Activated CD4-positive, alpha-beta T cell treated with anti-CD3 and anti-CD28 coated beads for 36 hours (primary cell): ENCODE measurements at places on chromosomes 1 and 21.

GRCh38 chr1:154371436-154371835 lies 33.7 kb upstream of the IL6R start:
- DNase-seq = no peak

DNA sequence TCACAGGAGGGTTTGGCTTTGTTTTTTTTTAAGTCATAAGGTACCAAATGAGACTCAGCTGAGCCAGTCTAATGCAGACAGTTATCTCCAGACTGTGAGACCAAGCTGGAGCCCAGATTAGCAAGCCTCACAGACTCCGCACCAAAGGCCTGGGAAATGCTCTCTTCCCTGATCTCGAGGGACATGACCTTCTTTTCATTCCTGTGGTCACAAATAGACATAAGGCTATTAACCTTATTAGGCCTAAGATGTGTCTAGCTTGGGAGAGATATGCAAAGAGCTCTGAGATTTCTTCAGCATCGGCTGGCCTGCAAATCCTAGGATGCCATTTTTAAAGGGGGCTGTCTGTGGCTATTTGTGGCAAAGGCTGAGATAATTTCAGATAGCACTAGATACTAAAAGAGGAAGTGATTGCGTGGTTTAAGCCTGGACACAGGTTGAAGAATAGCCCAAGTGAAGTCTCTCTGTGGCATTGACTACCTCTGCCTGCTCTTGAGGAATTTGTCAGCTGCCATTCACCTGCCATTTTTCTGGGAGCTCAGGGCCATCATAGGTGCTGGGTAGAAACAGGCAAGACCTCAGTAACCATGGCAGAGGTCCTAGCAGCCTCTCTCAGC lies 301.3 kb downstream of the SIPA1L2 start:
- no peak for DNase-seq

- DNase-seq = no peak
Observed at GRCh38 chr21:43861706-43862105, 3.3 kb upstream of the AGPAT3 start.

DNA sequence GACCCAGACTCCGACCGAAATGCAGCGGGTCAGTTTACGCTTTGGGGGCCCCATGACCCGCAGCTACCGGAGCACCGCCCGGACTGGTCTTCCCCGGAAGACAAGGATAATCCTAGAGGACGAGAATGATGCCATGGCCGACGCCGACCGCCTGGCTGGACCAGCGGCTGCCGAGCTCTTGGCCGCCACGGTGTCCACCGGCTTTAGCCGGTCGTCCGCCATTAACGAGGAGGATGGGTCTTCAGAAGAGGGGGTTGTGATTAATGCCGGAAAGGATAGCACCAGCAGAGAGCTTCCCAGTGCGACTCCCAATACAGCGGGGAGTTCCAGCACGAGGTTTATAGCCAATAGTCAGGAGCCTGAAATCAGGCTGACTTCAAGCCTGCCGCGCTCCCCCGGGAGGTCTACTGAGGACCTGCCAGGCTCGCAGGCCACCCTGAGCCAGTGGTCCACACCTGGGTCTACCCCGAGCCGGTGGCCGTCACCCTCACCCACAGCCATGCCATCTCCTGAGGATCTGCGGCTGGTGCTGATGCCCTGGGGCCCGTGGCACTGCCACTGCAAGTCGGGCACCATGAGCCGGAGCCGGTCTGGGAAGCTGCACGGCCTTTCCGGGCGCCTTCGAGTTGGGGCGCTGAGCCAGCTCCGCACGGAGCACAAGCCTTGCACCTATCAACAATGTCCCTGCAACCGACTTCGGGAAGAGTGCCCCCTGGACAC lies 534 bp downstream of the C1orf56 start:
- DNase-seq = peak; percentile 75

- no peak for DNase-seq
Observed at GRCh38 chr1:209589440-209589839, 5.9 kb downstream of the CAMK1G start.

DNA sequence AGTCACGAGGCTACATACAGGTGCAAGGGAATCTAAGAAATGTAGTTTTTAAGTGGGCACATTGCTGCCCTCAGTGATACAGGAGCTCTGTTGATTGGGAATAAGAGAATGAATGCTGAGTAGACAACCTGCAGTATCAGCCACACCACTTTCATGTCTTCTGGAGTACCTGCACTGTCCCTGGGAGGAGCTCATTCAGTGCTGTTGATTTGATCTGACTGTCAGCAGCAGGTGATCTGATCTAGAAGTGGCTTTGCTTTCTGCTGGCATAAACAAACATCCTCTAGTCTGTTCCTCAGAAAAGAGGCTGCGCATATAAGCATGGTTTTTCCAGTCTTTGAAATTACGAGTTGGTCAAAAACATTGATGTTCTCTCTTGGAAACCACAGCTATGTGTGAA lies 35.5 kb upstream of the LRRC52 start:
- DNase-seq = no peak

- DNase-seq = no peak
Observed at GRCh38 chr1:156495401-156496140, 5.0 kb downstream of the MEF2D start.

GRCh38 chr1:12078938-12079861 lies 16.1 kb downstream of the TNFRSF8 start:
- peak; percentile 77 for DNase-seq

DNA sequence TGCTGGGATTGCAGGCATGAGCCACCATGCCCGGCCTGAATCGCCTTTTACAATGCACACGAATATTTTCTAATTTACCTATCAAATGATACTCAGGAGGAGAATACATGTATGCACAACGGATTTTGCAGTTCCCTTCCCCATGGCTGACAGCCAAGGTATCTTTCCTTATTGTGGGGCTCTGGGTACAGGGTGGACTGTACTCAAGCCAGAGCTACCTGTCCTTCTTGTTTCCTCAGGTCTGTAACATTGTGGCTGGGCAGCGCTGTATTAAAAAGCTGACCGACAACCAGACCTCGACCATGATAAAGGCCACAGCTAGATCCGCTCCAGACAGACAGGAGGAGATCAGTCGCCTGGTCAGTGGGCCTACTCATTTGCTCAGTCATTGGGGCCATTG lies 18.2 kb downstream of the AGO1 start:
- no peak for DNase-seq

- no peak for DNase-seq
Observed at GRCh38 chr1:111392042-111392441, 35.5 kb downstream of the OVGP1 start.

DNA sequence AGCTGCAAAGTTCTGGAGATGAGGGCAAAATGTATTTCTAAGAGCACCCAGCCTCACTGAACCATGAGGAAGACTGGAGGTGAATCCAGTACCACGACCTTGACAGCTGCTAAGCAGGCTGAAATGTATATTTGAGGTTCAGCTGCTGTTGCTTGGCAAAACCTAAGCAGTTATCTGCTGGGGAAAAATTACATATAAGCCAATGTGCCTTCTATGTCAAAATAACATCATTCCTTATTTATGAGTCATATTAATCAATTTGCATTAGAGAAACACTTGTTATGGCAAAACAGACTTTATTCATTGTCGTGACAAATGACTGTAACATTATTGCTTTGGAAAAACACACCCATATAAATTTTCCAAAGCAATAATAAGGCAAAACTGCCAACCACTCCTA lies 560.5 kb upstream of the NR5A2 start:
- DNase-seq = no peak

- DNase-seq = no peak
Observed at GRCh38 chr21:26167593-26167992, 3.0 kb downstream of the APP start.

GRCh38 chr21:42203936-42204335 lies 15.0 kb upstream of the ABCG1 start:
- no peak for DNase-seq

DNA sequence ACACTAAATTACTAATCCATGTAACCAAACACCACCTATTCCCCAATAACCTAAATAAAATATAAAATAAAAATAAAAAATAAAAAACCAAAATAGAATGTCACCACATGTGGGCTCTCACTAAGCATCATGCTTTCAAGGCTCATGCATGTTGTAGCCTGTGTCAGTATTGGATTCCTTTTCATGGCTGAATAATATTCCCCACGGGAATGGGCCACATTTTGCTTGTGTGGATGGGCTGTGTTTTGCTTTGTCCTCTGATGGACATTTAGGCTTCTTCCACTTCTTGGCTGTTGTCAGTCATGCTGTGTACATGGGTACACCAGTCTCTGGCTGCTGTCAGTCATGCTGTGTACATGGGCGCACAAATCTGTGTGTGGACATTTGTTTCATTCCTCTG lies 3.2 kb downstream of the KRTAP10-6 start:
- no peak for DNase-seq

DNA sequence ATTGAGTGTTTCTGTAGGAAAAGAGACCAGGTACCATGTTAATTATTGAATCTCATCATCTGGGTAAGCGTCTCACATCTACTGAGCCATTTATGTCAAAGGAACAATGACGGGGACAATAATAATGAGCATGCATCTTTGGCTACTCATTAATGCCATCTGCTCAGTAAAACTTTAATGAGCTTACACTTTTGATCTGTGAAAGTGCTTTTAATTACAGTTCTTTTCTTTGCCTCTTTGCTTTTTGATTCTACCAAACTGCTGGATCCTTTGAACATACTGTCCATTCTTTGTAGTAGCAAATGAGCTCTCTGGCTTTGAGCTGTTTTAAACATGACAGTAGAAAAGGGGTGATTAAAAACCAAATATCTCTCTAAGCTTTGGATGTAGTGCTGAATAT lies 181.2 kb upstream of the IVNS1ABP start:
- no peak for DNase-seq

GRCh38 chr1:48692235-48692634 lies 84.5 kb downstream of the BEND5 start:
- no peak for DNase-seq

DNA sequence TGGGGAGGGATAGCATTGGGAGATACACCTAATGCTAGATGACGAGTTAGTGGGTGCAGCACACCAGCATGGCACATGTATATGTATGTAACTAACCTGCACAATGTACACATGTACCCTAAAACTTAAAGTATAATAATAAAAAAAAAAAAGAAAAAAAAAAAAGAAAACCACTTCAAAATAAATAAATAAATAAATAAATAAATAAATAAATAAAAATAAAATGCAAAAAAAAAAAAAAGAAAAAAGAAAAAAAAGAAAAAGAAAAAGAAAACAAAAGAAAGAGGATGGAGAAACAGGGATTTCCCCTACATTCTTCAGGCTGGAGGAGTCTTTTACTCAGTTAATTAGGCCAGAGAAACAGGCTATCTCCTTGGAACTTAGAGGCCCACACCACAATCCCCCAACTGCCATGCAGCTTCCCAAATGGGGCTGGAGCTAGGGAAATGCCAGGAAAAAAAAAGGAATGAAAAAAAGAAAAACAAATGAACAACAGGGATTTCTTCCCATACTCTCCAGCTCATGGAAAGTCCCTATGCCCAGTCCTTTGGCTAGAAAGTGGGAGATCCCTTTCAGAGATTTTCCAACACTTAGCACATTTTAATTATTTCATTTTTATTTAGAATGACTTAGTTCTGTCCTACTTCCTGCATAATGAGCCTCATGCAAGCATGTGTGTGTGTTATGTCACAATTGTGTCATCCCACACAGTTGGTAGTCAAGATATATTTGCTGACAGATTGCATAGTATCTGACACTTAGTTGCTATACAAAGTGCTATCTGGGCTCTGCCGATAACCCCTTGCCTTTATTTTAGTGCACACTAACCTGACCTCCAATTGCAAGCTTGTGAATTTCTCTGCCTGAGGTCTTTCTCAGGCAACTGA lies 486.4 kb downstream of the PLPP3 start:
- no peak for DNase-seq

DNA sequence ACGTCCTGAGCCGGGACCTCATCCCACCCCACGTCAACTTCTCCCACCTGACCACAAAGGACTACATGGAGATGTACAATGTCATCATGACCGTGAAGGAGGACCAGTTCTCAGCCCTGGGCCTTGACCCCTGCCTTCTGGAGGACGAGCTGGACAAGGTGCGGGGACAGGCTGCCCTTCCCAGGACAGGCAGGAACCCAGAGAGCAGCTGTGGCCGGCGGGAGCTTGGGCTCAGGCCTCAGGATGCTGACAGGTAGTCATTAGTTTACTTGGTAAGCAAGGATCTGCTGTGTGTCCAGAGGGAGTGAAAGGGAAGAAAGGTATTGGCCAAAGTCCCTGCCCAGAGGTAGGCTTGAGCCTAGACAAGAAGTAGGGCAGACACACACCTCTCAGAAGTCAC lies 17.6 kb upstream of the KCNC4 start:
- no peak for DNase-seq

DNA sequence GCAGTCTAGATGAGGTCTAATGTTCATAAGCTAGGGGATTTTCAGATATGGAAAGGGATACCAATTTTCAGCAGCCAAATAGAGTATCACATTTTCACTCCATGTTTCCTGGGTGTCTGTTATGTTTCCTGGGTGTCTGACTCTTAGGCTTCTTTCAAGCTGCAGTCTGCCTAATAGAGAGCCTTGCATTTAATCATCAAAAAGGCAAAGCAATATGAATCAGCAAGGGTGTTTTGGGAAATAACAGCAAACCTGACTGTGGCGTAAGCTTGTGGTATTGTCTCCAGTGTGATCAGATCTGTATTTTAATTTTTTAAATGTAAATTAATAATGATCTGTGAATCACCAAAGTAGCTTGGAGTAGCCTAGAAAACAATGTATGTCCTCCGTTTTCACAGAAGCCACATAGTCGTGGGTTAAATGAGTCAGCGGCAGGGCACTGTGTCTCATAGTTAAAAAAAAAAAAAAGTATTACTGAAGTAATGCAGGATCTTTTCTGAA lies 10.4 kb downstream of the LGALS8 start:
- peak; percentile 75 for DNase-seq

DNA sequence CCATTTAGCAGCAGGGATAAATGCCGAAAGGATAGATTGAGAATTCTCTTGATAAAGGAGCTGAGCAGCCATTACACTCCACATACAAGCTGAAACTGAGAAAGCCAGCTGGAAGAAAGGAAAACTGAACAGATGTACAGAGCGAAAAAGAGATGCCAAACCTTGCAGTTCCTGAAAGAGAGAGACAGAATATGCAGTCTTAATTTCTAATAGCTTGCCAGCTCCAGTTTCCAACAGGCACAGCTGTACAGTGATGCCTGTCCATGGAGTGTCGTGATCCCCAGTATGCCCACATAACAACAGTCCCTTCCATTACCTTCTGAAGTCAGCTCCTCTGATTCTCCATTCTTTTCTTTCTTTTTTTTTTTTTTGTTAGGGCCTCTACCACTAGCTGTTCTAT lies 22.7 kb downstream of the ABL2 start:
- no peak for DNase-seq

GRCh38 chr1:226658546-226659125 lies 80.4 kb downstream of the ITPKB start:
- no peak for DNase-seq

DNA sequence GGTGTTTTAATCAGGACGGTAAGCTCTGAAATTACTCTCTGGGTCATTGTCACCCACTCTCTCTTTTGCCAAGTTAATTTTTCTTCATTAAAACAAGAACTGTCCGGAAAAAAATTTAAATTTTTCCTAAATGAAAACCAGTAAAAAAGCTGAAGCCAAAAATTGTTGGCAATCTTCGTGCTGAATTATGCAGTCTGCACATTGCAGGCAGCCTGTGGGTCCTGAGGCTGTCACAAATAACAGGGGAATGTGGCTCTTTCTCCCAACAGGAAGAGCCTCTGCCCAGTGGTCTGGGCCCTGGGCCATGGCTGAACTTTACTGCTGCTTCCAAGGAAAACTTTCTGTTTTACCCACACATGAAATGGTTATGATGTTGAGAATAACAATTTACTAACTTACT lies 153.9 kb upstream of the SPAG17 start:
- DNase-seq = no peak

GRCh38 chr1:55696181-55696754 lies 481.1 kb upstream of the USP24 start:
- DNase-seq = no peak
